ENCODE measurements at places on chromosomes 1 and 21. TPM values are rescaled to one million over a fixed set of nuclear protein-coding genes. Genes with fewer than 3 reads are reported as not detected.
A peak's percentile ranks its signal among the peaks of the same experiment; 100 is the strongest.

The HTR6 gene
- not detected for total RNA-seq

DNA sequence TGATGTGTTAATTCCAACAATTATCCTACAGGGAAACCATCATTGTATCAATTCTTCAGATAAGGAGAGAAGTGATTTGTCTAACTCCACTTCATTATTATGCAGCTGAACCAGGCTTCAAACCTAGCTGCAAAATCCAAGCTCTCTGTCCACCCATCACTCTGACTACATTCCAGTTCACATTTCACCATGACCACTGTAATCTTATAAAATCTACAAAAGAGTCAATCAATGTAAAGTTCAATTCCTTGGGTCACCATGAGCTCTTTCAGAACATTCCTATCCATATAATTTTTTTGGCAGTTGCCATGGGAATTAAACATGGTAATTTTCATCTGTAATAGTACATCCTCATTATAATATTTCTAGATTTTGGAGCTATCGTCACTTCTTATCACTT is 100.9 kb downstream of the PLPPR5 start:
- H3K27me3 ChIP-seq = no peaks in the 10 kb centered on the region
- H3K4me3 ChIP-seq = no peak overlapping the region
- no peak for DNase-seq
- H3K27ac ChIP-seq = no peak overlapping the region
- H3K4me1 ChIP-seq = no peaks in the 10 kb centered on the region

- H3K36me3 ChIP-seq = no peaks in the 10 kb centered on the region
- no peak overlapping the region for H3K4me3 ChIP-seq
- no peak for DNase-seq
- no peaks in the 10 kb centered on the region for H3K27me3 ChIP-seq
Observed at GRCh38 chr1:74579425-74579824, 67.0 kb upstream of the LRRC53 start.

- H3K27ac ChIP-seq = peak overlapping the region; percentile 86
- H3K27me3 ChIP-seq = no peaks in the 10 kb centered on the region
- no peak overlapping the region for H3K4me3 ChIP-seq
- DNase-seq = no peak
Observed at GRCh38 chr1:39194398-39195051, 10.0 kb upstream of the MACF1 start.
